ENCODE measurements at places on chromosomes 13 and 19.
A peak's percentile ranks its signal among the peaks of the same experiment; 100 is the strongest.

- DNase-seq: peak; percentile 92
Observed at GRCh38 chr19:33300009-33300893, 2.1 kb downstream of the CEBPA start.

DNA sequence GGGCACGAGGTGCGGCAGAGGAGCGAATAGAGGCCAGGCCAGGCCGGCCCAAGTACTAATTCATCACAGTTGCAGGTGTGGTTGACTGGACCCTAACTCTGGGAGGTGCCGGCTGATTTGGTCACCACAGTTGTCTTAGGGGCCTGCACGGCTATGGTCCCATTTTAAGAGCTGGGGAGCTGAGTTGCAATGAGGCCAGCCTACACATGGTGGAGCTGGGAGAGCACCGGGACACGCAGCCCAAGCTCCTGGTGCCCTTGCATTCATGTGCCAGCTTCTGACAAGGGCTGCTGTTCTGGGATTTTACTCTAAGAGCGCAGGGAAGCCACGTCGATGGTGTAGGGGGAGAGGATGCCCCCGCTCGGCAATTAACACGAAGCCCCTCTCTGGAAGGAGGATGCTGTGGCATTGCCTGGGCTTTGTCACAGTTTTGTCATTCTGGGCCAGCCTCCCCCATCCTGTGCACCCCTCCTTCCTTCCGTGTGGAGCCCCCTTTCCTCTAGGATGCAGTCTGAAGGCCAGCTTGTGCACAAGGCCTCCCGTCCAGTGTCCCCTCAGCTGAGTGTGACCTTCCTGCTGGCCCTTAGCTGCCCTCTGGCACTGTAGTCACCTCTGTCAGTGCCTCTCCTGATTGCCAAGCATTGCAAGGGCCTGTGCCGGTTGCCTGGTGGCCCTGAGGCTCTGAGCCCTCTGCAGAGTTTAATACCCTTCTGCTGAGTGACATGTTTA is 109.4 kb upstream of the C1QTNF9B start:
- DNase-seq: peak; percentile 13

- DNase-seq: no peak
Observed at GRCh38 chr13:91050970-91051369, 296.5 kb upstream of the MIR17HG start.

DNA sequence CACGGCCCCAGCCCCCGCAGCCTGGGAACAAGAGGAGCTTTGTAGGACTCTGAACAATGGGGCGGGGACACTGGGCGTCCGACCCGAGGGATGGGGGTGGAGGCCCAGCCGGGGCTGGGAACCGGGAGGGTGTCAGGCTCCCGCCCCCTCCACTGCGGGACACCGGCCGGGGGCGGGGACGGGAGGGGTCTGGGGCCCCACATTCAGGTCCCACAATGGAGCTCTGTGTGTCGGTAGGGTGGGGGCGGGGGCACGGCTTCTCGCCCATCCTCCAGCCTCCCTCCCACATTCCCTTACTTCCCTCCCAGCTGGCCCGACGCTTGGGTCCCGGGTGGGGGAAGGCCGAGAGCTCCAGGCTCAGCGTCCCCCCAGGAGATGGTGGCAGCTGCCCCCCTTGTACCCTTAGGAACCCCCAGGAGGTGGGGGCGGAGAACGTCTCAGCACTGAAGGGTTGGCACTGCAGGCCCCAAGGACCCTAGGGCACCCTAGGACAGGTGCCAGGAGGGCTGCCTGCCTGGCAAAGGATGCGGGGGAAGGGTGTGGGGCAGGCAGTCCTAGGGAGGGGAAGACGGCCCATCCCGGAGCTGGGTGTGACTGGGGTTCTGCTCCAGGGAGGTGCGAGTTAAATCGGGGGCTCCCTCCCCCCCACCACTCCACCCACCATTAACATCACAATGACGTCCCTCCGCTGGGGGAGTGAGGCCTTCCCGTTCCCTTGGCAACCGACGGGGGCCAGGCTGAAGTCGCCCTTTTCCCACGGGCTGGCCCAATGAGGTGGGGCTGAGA is 5.3 kb downstream of the TTYH1 start:
- DNase-seq: peak; percentile 88

DNA sequence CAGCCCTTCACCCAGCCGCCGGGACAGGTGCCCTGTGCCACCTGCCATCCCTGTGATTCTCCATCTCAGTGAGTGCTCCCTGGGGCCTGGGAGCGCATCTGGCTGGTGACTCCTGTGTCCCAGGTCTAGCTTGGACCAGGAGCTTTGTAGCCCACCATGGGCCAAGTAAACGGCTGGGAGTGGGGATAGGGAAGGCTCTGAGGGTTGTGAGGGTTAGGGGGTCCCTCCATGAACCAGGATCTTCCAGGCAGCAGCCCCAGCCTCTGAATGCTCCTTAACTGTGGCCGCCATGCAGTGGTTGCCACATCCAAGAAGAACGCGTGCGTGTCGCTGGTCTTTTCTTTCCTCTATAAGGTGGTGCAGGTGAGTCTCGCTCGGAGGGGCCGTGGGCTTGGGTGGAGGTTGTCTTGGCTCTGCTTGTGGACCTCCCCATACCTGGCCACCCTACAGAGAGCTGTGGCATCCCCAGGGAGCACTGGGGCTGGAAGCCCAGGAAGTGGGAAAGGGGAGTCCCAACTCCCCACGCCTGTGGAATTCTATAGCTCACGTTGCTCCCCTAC is 8.4 kb downstream of the AP1M1 start:
- DNase-seq: peak; percentile 50

- no peak for DNase-seq
Observed at GRCh38 chr13:43036351-43037250, 13.2 kb downstream of the DNAJC15 start.

GRCh38 chr13:28353679-28354078 is 141.2 kb downstream of the FLT1 start:
- DNase-seq: no peak

DNA sequence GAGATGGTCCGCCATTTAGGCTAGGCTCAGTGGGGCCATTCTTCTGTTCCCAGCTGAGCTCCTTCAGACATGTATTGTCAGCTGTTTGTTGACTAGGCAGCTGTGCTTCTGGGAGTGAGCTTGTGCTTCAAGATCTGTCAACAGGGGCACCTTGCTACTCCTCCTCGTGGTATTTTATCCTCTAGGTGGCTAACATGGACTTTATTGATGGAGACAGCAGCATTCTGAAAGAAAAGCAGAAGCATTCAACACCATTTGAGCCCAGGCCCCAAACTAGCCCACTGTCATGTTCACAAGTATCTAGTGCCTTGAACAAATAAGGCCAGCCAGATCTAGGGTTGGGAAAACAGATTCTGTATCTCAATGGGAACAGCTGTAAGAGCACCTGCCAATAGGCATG is 65.9 kb downstream of the ZNF429 start:
- no peak for DNase-seq

DNA sequence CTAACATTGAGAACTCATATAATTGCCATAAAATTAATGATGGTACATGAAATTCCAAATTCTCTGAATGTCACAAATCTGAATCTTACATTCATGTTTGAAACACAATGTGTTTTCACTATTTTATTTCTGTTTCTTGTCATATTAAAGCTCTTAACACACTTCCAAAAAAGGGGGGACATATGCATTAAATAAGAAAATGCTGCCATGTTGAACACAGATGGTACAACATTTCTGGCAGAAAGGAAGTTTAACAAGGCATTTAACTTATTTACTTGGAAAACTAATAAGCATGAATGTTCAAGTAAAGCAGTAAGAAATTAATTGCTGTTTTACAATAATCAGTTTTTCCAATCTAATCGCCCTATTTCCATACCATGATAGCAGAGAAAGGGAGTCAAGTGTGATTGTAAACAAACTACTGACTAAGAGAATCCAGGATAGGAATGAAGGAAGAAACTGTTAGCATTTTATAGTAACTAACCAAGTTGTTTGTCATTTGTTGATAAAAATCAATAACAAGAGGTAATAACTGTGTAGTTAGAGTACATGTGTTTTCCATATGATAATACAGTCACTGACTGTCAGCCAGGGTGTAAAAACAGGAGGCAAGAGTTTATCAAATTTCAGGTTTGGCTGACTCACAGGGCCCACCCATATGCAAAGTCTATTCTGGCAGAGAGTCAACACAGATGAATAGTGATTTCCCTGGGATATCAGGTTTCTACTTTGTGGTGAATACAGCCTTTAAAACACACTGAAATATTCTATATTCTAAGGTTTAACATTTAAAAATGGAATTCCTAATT is 5.7 kb upstream of the FOXO1 start:
- no peak for DNase-seq

- peak; percentile 93 for DNase-seq
Observed at GRCh38 chr19:13841086-13841961, 35.6 kb upstream of the NANOS3 start.

DNA sequence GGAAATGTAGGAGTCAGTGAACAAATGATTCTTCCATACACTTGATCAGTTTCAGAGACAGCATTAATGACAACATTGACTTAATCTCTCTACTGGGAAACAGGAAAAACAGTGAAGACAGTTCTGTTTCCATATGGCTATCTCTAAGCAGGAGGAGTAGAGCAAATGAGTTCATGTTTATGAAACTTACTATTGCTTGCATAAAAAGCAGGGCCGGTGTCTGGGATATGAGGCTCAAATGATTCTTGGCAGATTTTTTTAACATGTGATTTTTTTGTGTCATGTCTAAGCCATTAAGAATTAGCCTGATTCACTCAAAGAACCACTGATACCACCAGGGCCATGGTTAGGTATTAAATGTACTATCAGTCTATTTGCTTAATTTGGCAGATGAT is 141.9 kb downstream of the SLC7A1 start:
- DNase-seq: no peak

DNA sequence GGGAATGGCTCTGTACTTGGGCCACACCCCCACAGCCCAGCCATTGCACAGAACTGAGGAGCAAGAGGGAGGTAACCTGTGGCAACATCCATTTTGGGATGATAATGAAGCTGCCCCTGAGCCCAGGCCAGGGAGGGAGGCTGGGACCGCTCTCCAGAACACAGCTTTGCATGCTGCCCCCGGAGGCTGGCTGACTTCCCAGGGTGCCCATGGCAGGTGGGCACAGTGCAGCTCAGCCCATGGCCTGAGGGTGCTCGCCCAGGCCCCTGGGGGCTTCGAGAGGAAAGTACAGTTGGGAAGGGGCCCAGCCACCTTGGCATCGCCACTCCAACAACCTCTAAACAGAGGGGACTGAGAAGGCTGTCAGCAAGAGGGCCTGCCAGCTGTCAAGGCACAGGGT is 5.7 kb downstream of the COPE start:
- no peak for DNase-seq

- DNase-seq: no peak
Observed at GRCh38 chr13:112735791-112736190, 46.0 kb downstream of the ATP11A start.

Data from osteoblast (primary cell).